ENCODE measurements at places on chromosomes 11 and 22.

GRCh38 chr11:134514354-134514951, 102.4 kb upstream of the B3GAT1 start:
- no peak for DNase-seq

- no peak for DNase-seq
These were observed 27.3 kb downstream of the BCL2L13 start for GRCh38 chr22:17665854-17666253.

DNA sequence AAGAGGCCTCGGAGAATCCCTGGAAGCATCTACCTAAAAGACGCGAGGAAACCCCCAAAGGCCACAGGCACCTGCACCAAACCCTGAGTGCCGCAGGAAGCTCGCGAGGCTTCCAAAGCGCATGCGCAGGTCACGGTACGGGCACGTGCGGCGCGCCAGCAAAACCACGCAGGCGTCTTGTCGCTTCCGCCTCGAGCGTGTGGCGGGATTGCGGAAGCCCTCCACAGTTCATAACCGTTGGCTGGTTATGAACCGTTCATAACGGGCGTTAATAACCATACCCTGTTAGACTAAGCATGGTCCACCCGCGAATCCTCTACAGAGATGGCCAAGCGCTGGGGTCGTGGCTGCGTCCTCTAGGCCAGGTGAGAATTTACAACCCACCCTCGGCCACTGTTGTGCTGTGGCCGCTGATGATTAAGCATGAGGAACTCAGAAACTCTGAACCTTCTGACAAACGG, 46.4 kb downstream of the MORC2 start:
- no peak for DNase-seq

- DNase-seq, result no peak
These were observed 20.7 kb upstream of the PISD start for GRCh38 chr22:31682751-31683150.

GRCh38 chr22:19168088-19168890, 10.2 kb downstream of the SLC25A1 start:
- DNase-seq, result no peak

- no peak for DNase-seq
These were observed 199.5 kb downstream of the AASDHPPT start for GRCh38 chr11:106276859-106277436.

DNA sequence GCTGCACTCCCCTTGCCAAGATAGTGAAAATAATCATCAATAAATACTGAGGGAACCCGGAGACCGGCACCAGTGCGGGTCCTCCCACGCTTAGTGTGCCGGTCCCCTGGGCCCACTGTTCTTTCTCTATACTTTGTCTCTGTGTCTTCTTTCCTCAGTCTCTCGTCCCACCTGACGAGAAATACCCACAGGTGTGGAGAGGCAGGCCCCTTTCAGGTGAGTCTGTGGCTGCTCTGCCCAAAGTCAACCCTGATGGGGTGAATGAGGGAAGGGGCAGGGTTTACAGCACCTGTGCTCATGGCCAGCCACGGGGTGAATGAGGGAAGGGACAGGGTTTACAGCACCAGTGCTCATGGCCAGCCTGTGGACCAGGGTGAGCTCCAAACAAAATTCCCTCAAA, 4.7 kb downstream of the BET1L start:
- no peak for DNase-seq

- DNase-seq, result no peak
These were observed 24.2 kb upstream of the OR6X1 start for GRCh38 chr11:123778511-123778910.

DNA sequence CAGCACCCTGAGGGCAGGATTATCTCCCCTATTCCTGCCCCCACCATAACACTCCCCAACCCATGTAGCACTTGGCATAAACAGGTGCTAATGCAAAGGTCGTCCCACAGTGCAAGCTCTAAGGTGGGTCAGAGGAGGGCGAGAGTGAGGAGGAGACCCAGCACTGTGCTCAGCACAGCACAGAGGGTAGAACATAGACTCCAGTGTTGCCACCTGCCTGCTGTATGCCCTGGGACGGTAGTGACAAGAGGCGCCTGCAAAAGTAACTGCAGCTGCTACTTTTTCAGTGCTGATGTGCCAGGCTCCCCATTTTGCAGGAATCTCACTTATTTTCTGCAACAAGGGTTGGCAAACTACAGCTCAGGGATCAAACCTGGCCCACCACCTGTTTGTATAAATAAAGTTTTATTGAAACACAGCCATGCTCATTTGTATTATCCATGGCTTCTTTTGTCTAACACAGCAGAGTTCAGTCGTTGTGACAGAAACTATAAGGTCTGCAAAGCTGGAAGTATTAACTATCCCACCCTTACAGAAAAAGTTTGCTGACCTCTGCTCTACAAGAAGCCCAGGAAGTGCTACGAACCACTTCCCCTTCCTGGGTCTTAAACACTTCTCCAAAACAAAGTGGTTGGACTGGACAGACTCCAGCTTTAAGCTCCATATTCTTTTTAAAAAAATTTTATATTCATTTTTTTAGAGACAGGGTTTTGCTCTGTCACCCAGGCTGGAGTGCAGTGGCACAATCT, 16.9 kb upstream of the CDC42BPG start:
- no peak for DNase-seq

DNA sequence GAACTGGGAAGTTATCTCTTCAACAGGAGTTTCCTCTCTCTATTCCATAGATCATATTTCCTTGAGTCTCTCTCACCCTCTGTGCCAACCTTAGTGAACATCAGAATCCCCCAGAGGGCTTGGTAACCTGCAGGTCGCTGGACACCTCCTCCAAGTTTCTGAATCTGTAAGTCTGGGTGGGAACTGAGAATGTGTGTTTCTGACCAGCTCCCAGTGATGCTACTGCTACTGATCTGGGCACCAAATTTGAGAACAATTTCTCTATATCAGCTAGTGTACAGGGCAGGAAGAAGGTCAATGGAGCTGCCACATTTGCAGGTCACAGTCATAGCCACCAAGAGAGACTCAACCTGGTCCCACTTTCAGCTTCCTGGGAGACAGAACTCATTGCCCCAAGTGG, 62.9 kb downstream of the RCN1 start:
- DNase-seq, result no peak

DNA sequence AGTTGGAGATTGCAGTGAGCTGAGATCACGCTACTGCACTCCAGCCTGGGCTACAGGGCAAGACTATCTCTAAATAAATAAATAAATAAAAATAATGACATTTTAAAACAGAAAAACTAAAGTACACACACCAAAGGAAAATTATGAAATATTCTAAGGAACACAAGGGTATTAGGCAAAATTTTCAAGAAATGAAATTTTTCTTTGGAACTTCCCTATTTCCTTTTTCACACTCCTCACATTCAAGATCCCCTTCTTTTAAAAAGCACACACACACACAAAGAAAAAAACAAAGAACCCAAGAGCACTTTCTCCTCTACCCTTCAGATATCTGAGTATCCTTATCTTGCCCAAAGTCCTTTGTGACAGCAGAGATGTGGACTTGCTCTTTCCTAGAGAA, 92.8 kb downstream of the CCDC73 start:
- DNase-seq, result no peak

GRCh38 chr11:65506772-65507505, 8.1 kb downstream of the MALAT1 start:
- DNase-seq, result peak; percentile 51

DNA sequence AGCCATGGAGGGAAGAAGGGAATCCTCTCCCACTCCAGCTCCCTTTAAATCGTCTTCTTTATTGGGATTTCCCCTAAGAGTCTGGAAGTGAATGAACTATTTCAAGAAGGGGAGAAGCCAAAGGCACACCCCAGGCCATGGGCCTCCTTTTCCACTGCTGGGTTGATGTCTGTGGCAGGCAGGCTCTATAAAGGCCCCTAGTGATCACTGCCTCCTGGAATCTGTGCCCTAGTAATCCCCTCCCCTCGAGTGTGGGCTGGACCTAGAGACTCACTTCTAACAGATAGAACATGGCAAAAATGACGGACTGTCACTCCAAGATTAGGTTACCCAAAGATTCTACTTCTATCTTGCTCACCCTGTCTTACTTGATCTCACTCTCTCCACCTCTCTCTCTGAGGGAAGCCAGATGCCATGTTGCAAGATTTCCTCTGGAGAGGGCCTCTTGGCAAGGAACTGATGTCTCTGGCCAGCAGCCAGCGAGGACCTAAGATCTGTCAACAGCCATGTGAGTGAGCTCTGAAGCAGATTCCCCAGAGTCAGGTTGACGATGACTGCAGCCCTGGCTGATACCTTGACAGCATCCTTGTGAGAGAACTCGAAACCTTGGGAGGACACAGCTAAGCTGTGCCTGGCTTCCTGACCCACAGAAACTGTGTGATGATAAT, 444.8 kb downstream of the SOX6 start:
- DNase-seq, result no peak

DNA sequence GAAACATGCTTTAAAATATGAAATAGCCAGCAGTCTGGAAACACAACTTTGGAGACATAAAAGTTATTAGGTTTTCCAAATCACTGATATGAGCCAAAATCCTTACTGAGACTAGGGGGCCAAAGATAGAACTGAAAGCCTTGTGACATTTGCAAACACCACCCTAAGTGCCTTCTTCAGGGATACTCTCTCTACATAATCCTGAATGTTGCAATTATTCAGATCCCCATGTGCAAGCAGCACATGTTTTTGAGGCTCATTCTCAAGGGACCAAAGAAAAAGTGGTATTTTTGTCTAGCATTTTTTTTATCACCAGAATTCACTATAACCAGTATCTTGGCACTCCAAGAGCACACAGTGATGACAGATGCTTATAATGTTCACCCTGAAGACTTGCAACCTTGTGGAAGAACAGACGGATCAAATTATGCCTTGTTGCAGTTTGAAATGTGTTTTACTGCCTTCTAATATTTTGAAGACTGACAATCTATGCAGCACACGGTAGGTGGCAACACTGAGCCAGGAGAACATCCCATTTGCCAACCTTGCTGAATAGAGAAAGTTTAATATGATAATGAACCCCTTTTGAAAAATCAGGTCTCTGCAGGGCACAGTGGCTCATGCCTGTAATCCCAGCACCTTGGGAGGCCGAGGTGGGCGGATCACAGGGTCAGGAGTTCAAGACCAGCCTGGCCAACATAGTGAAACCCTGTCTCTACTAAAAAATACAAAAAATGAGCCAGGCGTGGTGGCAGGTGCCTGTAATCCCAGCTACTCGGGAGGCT, 78.5 kb downstream of the PLEKHA7 start:
- DNase-seq, result peak; percentile 54

Measured in LoVo (cell line).